ENCODE measurements at places on chromosomes 4 and X.

- DNase-seq, result no peak
Observed at GRCh38 chrX:10245886-10246285, 89.1 kb downstream of the CLCN4 start.

- DNase-seq, result no peak
Observed at GRCh38 chrX:123263747-123264146, 79.7 kb downstream of the GRIA3 start.

- DNase-seq, result no peak
Observed at GRCh38 chrX:107522901-107523300, 73.4 kb downstream of the FRMPD3 start.

- no peak for DNase-seq
Observed at GRCh38 chr4:52715914-52716313, 35.3 kb downstream of the ERVMER34-1 start.

- no peak for DNase-seq
Observed at GRCh38 chr4:185357211-185357610, 38.5 kb downstream of the LRP2BP start.

- no peak for DNase-seq
Observed at GRCh38 chr4:127355743-127356142, 277.0 kb upstream of the INTU start.

GRCh38 chr4:170093973-170094535, 4.3 kb upstream of the AADAT start:
- DNase-seq, result no peak

DNA sequence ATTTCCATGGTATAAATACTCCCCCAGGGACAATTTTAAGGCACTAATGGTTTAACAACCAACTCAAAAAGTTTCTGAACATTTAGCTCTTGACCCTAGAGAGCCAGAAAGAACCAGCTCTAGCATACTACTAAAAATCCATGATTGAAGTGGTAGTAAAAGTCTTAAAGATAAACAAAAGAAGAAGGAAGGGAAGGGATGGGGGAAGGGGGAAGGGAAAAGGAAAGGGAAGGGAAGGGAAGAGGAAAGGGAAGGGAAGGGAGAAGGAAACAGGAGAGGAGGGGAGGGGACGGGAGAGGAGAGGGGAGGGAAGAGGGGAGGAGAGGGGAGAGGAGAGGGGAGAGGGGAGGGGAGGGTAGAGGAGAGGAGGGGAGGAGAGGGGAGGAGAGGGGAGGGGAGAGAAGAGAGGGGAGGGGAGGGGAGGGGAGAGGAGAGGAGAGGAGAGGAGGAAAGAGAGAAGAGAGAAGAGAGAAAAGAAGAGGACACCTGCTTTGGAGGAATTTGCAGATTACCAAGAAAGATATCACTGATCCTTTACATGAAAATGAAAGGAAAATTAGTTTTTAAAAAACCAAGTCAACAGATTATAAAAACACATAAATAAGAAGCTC, 26.4 kb upstream of the FAM241A start:
- no peak for DNase-seq

GRCh38 chr4:89365776-89366175, 58.2 kb upstream of the GPRIN3 start:
- no peak for DNase-seq

DNA sequence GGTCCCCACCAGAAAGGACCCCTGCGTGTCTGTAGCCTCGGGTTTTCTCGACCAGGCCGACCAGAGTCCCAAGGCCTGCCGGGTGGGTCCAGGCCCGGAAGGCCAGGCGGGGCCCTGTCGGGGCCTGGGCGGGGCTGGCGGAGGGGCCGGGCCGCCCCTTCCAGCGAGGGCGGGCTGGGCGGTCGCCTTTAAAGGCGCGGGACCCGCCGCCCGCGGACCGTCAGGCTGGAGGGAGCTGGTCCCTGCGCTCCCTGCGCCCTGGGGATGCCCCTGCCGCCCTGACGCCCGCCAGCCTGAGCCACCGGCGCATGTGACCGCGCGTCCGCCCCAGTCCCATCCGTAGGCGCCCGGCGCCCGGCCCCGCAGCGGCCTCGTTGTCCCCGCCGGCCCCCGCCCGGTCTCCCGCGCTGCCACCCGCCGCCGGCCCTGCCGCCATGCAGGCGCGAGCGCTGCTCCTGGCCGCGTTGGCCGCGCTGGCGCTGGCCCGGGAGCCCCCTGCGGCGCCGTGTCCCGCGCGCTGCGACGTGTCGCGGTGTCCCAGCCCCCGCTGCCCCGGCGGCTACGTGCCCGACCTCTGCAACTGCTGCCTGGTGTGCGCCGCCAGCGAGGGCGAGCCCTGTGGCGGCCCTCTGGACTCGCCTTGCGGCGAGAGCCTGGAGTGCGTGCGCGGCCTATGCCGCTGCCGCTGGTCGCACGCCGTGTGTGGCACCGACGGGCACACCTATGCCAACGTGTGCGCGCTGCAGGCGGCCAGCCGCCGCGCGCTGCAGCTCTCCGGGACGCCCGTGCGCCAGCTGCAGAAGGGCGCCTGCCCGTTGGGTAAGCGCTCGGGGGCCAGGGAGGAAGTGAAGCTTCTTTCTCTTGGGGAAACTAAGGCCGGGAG, at the start of gene HTRA3:
Gene HTRA3 (plus strand): TSS at position 220 of the 883 bp plus-strand sequence. CDS start 215 bp downstream, at position 435.
- no peak for DNase-seq

DNA sequence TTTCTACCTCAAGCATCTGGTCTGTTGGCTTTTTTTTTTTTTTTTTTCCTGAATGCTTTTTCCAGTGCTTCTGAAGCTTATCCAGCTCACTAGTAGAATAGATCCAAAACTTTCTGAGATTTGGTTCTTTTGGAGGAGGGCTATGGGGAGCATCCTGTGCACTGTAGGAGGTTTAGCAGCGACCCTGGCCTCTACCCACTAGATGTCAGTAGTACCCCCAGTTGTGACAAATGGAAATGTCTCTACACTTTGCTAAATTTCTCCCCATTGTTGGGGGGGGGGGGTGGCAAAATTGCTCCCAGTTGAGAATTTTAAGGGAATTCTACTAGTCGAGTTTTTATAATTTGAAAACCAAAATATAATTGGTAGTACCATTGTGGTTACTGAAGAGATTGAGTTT, 23.0 kb upstream of the PPA2 start:
- DNase-seq, result no peak

GRCh38 chr4:125316791-125317524, 2.2 kb downstream of the FAT4 start:
- DNase-seq, result no peak

DNA sequence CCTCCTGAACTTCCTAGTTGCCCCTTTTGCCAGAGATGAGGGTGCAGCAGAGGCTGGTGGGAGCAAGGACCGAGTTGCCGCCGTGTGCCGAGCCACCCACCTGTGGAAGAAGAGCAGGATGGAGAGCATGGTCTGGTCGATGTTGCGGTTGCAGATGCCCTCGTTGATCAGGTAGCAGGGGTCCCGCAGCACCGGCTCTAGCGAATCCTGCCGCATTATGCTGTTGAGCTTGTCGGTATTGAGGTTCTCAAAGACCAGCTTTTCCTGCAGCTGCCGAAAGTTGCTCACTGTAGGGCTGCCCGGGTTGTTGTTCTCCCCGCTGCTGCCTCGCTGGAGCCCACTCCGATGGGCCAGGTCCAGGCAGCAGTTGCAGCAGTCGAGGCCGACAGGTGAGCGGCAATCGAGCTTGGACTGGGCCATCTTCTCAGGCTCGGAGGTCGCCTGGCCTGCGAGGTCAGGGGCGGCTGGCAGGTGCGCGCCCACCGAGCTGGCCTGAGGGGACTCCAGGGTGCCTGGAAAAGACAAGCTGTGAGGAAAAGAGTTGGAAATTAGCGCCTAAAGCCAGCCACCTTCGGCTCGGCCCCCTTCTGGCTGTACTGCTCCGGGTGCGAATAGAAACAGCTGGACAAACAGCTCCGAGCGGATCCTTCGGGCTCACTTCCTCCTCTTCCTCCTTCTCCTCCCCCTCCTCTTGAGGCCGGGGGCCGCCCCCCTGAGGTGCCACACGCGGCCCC, 420 bp downstream of the TSC22D3 start:
- no peak for DNase-seq

GRCh38 chrX:53654376-53654775, 32.1 kb downstream of the HUWE1 start:
- DNase-seq, result no peak

GRCh38 chr4:22435652-22436051, 80.2 kb downstream of the ADGRA3 start:
- DNase-seq, result no peak

DNA sequence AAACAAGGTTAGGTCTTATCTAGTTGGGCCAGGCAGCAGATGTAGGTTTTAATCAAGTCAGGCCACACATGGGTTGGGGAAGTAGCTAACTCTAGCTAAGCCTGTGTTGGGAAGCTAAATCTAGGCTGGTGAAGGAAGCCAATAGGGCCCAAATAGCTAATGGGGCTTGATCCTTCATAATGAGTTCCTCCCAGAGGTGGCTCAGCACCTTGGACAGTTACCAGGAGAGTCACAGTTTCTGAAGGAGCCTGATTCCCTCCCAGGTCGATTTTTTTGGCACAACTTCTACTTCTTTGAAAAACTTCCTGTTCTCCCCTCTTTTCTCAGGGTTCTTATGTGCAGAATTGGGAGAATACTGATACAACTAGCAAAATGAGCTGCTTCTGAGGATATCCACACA, 242.5 kb upstream of the PRPS2 start:
- no peak for DNase-seq

- no peak for DNase-seq
Observed at GRCh38 chrX:27463187-27463586, at the start of gene PPP4R3C. Gene PPP4R3C (minus strand): TSS chrX:27463341. CDS start chrX:27463296, 45 bp downstream.

DNA sequence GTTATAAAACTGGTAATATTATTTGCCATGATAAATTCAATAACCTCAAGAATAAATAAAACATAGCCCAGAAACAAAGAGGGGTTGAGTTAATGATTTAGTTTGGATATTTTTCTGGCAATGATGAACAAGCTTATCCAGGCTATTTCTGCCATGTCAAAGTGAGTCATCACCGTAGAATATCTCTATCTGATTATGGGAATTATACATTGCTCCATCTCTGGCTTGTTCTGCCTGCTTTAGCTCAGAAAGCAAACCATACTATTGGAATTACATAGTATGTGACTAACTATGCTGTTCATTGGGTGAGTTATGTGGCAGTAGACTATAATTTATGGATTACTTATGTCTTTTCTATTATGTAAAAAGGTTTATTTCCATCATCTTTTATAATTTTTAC, 680.1 kb upstream of the AADAT start:
- no peak for DNase-seq

- DNase-seq, result no peak
Observed at GRCh38 chr4:89247951-89248350, 59.6 kb downstream of the GPRIN3 start.

GRCh38 chr4:151429957-151430570, 21.1 kb downstream of the FHIP1A start:
- no peak for DNase-seq

DNA sequence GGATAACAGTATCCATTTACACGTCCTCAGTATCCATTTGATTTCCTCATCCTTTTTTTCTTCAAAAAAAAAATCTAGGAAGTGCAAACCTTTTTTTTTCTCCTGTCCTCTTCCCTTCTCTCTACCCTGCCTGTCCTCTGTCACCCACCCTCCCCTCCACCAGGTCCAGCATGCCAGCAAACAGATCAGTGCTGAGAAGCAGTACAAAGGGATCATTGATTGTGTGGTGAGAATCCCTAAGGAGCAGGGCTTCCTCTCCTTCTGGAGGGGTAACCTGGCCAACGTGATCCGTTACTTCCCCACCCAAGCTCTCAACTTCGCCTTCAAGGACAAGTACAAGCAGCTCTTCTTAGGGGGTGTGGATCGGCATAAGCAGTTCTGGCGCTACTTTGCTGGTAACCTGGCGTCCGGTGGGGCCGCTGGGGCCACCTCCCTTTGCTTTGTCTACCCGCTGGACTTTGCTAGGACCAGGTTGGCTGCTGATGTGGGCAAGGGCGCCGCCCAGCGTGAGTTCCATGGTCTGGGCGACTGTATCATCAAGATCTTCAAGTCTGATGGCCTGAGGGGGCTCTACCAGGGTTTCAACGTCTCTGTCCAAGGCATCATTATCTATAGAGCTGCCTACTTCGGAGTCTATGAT, 1.7 kb downstream of the SLC25A4 start:
- no peak for DNase-seq

DNA sequence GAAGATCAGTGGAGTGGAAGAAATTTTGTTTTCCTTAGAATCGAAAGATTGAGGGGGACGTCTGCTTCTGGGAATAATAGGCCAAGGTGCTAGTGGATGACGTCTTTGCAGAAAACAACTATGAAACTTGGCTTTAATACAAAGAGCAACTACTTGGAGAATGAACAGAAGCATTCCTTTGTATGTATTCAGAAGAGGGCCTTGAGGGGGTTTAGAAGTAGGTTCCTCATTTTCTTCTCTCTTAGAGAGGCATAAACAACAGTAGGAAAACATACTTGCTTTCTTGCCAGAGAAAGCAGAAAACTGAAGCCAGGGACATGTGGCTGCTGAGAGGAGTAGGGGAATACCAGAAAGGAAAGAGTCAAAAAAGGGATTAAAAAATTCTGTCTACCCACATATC, 167.8 kb downstream of the ZNF330 start:
- no peak for DNase-seq
